Fibroblast of mammary gland (primary cell): ENCODE measurements at places on chromosomes 7 and 10.

DNA sequence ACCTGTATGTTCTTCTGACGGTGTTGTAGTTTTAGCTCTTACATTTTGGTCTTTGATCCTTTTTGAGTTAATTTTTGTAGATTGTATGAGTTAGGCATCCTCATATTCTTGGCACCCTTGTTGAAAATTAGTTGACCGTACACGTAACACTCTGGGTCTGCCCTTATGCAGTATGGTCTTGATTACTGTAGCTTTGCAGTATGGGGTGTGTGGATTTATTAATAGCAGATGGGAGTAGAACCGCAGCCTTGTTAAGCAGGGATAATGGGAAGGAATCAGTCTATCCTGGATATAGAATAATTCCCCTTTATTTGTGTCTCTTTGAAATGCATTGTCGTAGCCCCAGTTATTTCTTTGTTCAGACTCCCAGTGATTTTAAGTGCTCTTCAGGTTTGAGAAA lies 95.5 kb downstream of the UBE3C start:
- DNase-seq, result peak; percentile 86

- DNase-seq, result peak; percentile 49
These were observed at the start of gene ARHGAP22 for GRCh38 chr10:48604991-48605508. ARHGAP22 (minus strand) TSS chr10:48605073; CDS start chr10:48604796, 277 bp downstream.

DNA sequence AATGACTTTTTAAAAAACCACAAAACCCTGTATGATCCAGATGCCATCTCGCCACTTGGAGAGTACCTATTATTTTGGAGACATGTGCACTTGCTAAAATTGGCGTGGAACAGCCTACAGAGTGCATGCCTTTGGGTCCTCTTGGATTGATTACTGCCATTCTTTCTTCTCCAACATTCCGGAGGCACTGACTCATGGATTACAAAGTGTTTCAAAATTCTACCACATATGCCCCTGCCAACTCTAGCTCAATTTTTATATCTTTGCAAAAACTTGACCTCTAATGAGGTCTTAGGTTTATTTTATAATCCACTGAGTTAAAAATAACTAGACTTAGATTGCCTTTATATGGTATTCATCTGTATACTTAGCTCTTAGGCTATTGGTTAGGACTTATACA lies 55.8 kb upstream of the KIF5B start:
- peak; percentile 50 for DNase-seq

DNA sequence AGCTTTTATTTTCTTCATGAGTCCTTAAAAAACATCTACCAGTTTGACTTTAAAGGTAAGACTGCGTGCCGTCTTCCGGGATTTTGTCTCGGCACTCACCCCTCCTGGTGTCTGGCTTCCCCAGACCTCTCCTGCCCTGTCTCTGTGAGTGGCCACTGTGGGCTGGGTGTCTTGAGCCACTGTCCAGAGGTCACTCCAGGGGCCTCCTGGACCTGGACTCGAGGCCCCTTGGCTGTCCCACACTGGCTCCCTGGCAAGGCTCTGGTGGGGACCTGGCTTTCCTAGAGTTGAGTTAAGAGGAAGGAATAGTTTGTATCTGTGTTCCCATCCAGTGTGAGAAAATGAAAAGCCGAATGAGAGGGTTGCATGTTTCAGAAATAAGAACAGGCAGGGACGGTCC lies 95.5 kb downstream of the NKX6-2 start:
- DNase-seq, result no peak

- no peak for DNase-seq
These were observed 28.2 kb downstream of the GNA12 start for GRCh38 chr7:2815875-2816245.

GRCh38 chr10:132165416-132165980 lies 21.2 kb upstream of the DPYSL4 start:
- no peak for DNase-seq

- no peak for DNase-seq
These were observed 27.6 kb downstream of the NEUROD6 start for GRCh38 chr7:31312889-31313288.

- peak; percentile 98 for DNase-seq
These were observed 43.1 kb upstream of the SEMA3A start for GRCh38 chr7:84237533-84238173.

DNA sequence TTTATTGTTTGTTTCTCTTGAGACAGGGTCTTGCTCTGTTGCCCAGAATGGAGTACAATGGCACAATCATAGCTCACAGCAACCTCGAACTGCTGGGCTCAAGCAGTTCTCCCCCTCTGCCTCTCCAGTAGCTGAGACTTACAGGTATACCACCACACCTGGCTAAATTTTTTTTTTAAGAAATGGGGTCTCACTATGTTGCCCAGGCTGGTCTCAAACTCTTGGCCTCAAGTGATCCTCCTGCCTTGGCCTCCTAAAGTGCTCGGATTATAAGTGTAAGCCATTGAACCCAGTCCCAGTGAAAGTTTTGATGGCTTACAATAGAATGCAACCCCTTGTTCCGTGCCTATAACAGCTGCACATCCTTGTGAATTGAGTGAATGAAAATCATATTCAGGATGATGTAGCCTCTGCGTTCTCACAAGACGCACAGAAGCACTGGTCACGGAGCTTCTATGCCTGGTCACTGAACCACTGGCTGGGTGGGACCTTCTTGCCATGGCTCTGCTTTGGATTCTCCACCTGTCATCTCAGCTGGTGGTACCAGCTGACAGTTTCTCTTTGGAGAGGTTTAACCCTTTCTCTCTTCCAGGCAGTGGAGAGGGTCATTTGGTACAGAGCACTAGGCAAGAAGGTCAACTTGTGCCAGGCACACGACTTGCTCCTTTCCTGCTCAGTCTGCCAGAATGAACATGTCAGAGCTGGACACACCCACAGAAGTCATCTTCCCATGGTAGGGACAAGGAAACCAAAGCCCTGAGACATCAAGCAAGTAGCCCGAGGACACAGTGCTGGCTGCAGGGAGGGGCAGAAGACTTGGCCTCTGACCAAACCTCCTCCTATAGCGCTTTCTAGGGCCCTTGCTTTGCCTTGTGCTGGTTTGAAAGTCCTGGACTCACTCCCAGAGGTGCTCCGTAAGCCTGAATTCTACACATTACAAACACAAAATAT lies 89.6 kb downstream of the ATXN7L1 start:
- DNase-seq, result no peak

DNA sequence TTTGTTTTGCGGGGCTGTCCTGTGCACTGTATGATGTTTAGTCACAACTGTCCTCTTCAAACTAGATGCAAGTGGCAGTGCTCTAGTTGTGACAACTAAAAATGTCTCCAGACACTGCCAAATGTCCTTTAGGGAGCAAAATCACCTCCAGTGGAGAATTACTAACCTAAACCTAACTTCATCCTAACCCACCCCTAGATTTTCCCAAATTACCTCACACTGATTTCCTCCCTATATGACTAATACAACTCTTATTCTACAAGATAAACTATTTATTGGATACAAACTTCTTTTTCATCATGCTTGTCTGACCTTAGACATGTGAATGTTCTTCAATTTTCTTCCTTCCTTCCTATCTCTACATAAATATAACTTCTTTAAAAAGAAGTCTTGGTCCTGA lies 26.4 kb downstream of the PNPLA8 start:
- DNase-seq, result no peak

DNA sequence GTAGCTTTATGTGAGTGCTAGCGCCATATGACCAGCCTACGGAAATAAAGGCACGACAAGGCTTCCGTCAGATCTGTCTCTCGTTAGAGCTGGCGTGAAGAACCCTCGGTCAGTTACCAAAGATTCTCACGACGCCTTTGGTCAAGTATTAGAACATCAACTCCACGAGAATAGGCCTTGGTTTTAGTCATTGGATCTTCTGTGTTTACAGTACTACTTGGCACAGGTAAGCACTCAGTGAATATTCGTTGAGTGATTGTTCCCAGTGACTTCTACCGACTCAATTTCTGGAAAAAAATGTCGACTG lies 316 bp downstream of the RBM48 start:
- no peak for DNase-seq

GRCh38 chr7:81676813-81677212 lies 93.0 kb downstream of the HGF start:
- DNase-seq, result peak; percentile 84

DNA sequence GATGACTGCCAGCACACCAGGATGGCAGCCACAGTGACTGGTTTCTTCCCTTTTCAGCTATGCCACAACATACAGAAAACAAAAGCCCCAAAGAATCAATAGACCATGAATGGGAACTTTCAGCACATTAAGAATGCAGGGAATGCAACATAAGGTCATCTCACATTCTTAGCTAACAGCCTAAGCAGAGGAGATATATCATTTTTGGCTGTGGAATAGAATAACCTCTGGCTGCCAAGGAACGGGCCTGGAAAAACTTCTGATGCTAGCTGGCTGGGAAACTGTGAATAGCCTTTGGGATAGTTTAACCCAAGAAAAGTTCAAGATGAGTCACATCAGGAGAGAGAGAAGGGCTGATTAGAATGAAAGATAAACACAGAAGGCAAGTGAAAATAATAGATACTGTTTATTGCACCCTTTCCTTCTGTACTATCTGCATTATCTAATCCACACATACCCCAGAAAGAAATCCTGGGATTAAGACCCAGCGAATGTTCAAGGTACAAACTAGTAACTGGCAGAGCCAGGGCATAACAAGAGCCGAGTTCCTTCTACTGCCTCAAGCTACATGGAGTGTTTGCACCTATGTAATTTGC lies 169.2 kb downstream of the SEMA3A start:
- peak; percentile 94 for DNase-seq

- DNase-seq, result no peak
These were observed 11.1 kb upstream of the HERPUD2 start for GRCh38 chr7:35705932-35706461.

DNA sequence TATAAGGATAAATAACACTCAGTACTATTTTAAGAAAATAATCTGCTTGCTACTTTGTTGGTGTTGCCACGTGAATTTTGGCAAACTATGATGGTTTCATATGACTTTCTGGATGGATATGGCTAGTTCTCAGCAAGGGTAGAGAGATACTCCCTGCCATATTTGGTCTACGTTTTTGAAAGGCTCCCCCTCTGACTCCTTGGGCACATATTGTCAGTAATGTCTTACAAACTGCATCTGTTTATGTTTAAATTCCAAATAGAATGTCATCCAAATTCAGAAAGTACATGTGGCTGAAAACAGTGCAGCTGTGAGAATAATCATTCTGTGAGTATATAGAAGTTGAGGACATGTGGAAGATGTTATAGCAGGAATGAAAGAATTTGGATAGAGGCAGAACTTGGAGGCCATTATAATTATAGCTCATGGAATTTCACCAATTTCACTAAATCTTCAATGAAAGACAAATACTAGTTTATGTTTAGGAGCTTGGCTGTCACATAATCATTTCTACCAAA lies 107.8 kb downstream of the SRI start:
- DNase-seq, result no peak

DNA sequence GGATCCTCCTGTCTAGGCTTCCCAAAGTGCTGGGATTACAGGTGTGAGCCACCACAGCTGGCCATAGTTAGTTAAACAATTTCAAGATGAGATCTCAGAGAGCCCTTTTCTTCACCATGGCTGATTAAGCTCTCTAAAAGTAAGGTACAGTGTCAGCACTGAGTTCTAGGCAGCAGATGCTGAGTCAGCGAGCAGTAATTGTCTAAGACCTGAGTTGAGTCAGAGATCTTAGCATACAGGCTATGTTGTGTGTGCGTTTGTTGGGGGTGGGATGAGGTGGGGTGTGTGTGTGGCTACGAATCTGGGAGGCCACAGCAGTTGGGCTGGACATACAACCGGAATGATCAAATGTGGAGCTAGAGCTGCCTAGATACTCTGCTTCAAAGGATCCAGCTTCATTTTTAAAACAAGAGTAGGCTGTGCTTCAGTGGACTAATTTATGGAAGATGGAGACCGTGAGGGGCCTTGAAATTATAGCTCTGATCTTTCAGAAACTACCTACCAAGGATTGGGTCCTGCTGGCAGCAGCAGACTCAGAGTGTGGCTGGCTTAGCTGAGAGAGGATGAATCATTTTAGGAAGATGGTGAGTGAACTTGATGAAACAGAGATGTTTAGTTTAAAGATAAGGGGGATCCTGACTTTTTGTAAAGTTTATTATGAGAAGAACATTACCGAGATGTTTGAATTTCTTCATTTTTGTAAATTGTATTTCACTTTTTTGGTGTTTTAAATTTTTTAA lies 17.5 kb upstream of the MTPN start:
- peak; percentile 71 for DNase-seq

DNA sequence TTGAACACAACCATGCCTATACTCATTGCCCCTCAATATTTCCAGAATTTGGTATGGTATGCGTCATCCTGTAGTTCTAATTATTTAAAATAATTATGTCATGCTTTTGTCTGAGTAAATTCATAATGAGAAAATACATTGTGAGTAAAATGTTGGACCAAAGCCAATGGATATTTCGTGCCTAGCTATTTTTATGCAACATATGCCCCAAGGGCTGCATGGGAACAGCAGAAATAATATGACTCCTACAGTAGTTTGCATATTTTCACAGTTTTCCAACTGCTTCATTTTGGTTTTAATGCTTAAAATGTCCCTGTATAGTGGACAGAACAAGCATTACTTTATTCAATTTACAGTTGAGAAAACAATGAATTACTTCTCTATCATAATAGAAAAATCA lies 1115.6 kb upstream of the GHITM start:
- DNase-seq, result no peak

GRCh38 chr10:48291190-48291589 lies 15.3 kb upstream of the MAPK8 start:
- no peak for DNase-seq

GRCh38 chr10:72727130-72727529 lies 35.2 kb downstream of the MCU start:
- DNase-seq, result no peak

- no peak for DNase-seq
These were observed 6.1 kb upstream of the PCBD1 start for GRCh38 chr10:70894416-70894815.

DNA sequence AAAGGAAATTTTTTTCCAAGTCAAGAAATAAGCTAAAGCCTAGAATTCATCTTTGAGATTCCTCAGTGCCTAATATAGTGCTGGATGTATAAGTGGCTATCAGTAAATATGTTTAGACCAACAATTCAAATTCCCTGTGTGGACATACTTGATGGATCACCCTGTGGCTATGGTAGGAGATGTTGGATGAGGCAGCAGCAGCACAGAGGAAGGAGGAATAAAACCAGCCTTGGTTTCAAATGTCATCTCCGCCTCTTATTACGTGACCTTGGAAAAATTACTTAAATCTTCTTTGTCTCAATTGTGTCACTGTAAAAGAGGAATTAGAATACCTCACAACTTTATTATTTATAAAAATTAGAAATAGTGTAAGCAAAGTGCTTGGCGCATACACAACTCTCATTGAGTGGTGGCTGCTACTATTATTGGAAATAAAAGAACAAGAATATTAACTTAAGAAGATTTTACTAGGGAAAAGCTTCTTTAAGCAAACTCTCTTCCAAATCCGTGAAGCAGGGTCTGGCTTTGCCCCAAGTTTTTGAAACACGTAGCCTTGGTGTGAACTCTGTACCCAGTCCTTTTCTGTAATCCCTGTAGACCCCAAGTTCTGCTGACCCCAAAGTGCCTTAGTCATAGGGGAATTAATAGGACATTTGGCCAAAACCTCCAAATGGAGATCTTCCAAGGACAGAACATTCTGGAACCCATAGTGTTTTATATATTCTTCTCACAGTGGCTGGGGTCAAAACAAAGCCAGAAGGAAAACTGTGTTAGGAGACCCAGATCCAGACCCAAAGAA lies 283.8 kb downstream of the PTEN start:
- DNase-seq, result peak; percentile 33
